ELR (cell line): ENCODE measurements at places on chromosomes 7 and 10.

DNA sequence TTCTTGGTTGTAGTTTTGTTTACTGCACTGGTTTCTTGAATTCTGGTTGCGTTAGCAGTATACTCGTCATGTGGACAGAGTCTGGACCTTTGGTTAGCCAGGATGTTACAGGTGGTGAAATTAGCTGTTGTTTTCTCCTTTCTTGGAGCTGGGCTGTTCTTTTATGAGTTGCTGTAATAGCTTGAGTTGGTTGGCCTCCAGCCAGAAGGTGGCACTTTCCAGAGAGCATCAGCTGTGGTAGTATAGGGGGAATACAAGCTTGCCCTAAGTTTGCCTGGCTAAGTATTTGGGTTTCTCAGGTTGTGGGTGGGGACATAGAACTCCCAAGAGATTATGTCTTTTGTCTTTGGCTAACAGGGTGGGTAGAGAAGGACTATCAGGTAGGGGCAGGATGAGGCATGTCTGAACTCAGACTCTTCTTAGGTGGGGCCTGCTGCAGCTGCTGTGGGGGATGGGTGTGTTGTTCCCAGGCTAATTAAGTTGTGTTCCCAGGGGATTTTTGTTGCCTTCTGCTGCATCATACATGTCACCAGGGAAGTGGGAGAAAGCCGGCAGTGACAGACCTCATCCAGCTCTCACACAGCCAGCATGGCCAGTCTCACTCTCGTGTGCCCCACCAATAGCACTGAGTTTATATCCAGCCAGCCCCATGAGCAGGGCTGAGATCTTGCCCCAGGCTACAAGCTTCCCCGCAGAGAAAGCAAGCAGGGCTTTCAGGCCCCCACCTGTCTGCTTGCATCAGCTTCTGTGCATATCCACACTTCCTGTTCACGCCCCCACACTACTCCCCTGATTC lies 246.7 kb upstream of the TPK1 start:
- no peak for DNase-seq

DNA sequence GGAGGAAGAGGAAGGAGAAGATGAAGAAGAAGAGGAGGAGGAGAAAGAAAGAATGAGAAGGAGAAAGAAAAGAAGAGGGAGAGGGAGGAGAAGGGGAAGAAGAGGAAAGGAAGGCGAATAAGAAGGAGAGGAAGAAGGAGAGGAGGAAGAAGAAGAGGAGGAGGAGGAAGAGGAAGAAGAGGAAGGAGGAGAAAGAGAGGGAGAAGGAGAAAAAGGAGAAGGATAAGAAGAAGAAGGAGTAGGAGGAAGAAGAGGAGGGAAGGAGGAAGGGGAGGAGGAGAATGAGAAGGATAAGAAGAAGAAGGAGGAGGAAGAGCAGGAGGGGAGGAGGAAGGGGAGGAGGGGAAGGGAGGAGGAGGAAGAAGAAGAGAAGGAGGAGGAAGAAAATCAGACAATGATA lies 149.2 kb upstream of the LYZL2 start:
- DNase-seq, result no peak

DNA sequence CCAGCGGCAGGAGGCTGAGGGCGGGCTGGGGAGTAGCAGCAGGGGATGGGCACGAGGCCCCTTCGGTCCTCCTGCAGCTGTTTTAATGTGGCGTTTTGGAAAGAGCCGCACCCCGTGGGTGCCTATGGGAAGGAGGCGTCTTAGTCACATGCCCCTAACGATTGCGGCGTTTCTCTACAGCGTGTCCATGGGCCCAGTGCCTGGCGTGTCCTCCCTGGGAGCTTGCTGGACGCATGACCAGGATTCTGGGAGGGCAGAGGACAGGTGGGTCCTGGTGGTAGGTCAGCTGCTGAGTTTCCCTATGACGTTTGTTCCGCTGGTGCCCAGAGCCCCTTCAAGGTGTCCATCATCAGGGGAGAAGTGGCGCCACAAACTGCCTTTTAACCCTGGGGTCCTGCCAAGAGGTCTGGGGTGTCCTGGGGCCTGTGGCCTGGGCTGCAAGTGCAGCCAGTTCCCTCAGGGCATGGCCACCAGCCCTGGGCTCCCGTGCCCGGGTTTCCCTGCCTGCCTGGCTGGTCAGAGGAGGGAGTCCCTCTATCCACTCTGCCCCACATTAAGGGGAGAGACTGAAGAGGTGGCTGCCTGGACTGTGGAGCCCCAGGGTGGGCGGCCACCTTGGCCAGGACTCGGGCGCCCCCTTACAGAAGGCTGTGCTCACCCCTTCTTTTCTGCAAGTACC lies 48.7 kb downstream of the PWWP2B start:
- no peak for DNase-seq

GRCh38 chr10:33157103-33157502 lies 177.4 kb downstream of the NRP1 start:
- peak; percentile 85 for DNase-seq
